ENCODE measurements at places on chromosomes 3 and 15. TPM values are rescaled to one million over a fixed set of nuclear protein-coding genes. Genes with fewer than 3 reads are reported as not detected.

- no peak overlapping the region for H3K4me3 ChIP-seq
- DNase-seq = no peak
- H3K27ac ChIP-seq = no peak overlapping the region
- H3K36me3 ChIP-seq = peaks cover 1% of the 10 kb centered on the region
- no peaks in the 10 kb centered on the region for H3K27me3 ChIP-seq
- H3K4me1 ChIP-seq = no peaks in the 10 kb centered on the region
Measured at GRCh38 chr3:189690672-189691071, 59.5 kb downstream of the TP63 start.

- H3K27me3 ChIP-seq = peaks cover 11% of the 10 kb centered on the region
- H3K36me3 ChIP-seq = no peaks in the 10 kb centered on the region
- H3K4me1 ChIP-seq = no peaks in the 10 kb centered on the region
Measured at GRCh38 chr15:61841466-61841865, 218.8 kb downstream of the VPS13C start.

- peaks cover 10% of the 10 kb centered on the region for H3K36me3 ChIP-seq
- DNase-seq = no peak
- peaks cover 18% of the 10 kb centered on the region for H3K4me1 ChIP-seq
Measured at GRCh38 chr15:99268431-99268830, 17.1 kb downstream of the LRRC28 start.

DNA sequence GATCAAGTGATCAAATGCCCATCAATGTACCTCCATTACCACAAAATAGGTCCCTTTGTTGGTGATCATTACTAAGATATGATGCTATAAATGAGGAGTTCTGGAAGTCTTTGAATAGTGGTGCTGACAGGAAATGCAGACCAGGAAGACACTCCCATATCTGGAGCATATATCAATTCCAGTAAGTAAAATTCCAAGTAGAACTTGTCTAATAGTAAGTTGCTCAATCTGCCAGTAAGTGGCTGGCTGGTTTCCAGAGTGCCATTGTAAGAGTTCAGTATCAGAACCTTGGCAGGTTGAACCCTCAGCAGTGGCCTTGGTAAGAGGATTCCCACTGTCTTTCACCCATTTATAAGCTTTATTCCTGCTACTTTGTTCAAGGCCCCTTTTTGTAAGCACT lies 379.9 kb upstream of the RBMS3 start:
- DNase-seq = no peak
- H3K4me1 ChIP-seq = no peaks in the 10 kb centered on the region
- no peaks in the 10 kb centered on the region for H3K36me3 ChIP-seq
- H3K27me3 ChIP-seq = no peaks in the 10 kb centered on the region

- DNase-seq = no peak
- no peaks in the 10 kb centered on the region for H3K36me3 ChIP-seq
- H3K27me3 ChIP-seq = peaks cover 11% of the 10 kb centered on the region
- no peak overlapping the region for H3K27ac ChIP-seq
- H3K4me3 ChIP-seq = no peak overlapping the region
Measured at GRCh38 chr3:139319428-139320402, 24.1 kb upstream of the MRPS22 start.

- no peaks in the 10 kb centered on the region for H3K27me3 ChIP-seq
- DNase-seq = no peak
- H3K36me3 ChIP-seq = no peaks in the 10 kb centered on the region
- no peak overlapping the region for H3K4me3 ChIP-seq
Measured at GRCh38 chr3:148439254-148439822, 258.4 kb upstream of the AGTR1 start.

DNA sequence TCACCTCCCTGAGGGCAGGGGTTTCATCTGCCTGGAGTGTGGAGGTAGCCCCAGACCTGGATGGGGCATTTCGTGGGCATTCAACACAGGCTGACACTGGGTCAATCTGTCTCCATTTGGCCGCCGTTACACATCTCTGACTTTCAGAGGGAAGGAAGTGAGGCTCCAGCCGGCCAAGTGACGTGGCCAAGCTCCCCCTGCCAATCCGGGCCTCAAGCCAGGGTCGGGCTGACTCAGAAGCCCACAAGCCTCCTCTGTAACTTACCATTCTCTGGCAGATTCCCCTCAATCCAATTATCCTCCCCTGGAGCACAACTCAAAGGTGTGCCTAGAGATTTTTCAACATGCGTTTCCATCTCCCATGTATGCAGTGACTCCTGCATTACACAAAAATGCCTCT lies 227.6 kb downstream of the KLF13 start:
- H3K4me1 ChIP-seq = no peaks in the 10 kb centered on the region
- DNase-seq = no peak
- H3K36me3 ChIP-seq = no peaks in the 10 kb centered on the region
- no peak overlapping the region for H3K4me3 ChIP-seq
- no peaks in the 10 kb centered on the region for H3K27me3 ChIP-seq

GRCh38 chr3:116331380-116331779 lies 113.9 kb downstream of the LSAMP start:
- no peaks in the 10 kb centered on the region for H3K36me3 ChIP-seq
- DNase-seq = no peak
- no peaks in the 10 kb centered on the region for H3K27me3 ChIP-seq
- H3K4me1 ChIP-seq = no peaks in the 10 kb centered on the region
- H3K27ac ChIP-seq = no peak overlapping the region

DNA sequence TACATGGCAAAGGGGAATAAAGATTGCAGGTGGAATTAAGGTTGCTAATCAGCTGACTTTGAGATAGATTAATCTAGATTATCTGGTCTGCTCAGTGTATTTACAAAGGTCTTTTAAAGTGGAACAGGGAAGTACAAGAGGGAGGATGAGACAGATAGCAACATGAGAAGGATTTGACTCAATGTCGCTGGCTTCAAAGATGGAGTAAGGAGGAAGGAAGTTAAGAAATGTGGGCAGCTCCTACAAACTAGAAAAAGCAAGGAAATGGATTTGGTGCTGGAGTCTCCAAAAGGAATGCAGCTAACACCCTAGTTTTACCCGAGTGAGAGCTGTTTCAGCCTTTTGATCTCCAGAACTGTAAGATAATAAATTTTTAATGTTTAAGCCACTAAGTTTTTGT lies 180.7 kb upstream of the TTC14 start:
- DNase-seq = no peak
- no peaks in the 10 kb centered on the region for H3K27me3 ChIP-seq
- H3K36me3 ChIP-seq = no peaks in the 10 kb centered on the region

- no peak overlapping the region for H3K27ac ChIP-seq
- no peak for DNase-seq
- no peaks in the 10 kb centered on the region for H3K36me3 ChIP-seq
- H3K27me3 ChIP-seq = peaks cover 9% of the 10 kb centered on the region
Measured at GRCh38 chr15:76070921-76071635, 11.3 kb downstream of the TMEM266 start.

DNA sequence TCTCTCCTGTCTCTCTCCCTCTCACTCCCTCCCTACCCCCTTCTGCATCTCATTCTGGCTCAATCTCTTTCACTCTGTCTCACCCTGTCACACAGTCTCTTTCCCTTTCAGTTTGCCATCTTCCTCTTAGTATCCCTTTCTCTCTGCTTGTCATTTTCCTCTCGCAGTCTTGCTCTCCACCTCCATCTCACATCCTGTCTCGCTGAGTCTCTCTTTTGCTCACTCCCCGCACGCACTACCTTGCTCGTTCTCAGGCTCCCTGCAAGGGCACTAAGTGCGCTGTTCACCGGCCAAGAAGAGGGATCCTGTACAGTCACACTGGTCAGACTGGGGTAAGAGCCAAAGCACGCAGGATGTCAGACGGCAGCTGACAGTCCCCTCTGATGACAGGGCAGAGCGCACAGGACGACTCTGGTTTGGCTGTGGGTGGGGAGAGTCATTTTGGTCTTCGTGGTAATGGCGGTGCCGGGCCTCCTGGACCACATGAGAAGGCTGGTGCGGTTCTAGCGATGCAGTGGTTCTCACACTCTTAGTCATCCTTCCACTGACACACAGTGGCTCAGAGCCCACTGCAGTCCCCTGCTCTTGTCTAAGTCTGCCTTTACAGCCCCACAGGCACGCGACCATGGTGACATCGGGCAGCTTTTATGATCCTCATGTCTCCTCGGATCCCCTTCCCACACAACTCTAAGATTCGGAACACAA lies 356.8 kb downstream of the FOXP1 start:
- H3K4me1 ChIP-seq = peaks cover 44% of the 10 kb centered on the region
- peak overlapping the region; percentile 95 for H3K27ac ChIP-seq
- H3K4me3 ChIP-seq = peak overlapping the region; percentile 72
- peak; percentile 85 for DNase-seq
- H3K27me3 ChIP-seq = peaks cover 17% of the 10 kb centered on the region

- H3K36me3 ChIP-seq = no peaks in the 10 kb centered on the region
- no peak overlapping the region for H3K4me3 ChIP-seq
- DNase-seq = no peak
- no peak overlapping the region for H3K27ac ChIP-seq
Measured at GRCh38 chr15:39239562-39239961, 341.3 kb upstream of the THBS1 start.

The CGGBP1 gene
- total RNA-seq = 108 TPM

GRCh38 chr15:29066838-29067237 lies 181.1 kb downstream of the APBA2 start:
- no peak for DNase-seq
- H3K36me3 ChIP-seq = peaks cover 2% of the 10 kb centered on the region
- H3K27me3 ChIP-seq = no peaks in the 10 kb centered on the region
- H3K27ac ChIP-seq = no peak overlapping the region
- no peaks in the 10 kb centered on the region for H3K4me1 ChIP-seq

- no peaks in the 10 kb centered on the region for H3K36me3 ChIP-seq
- H3K27me3 ChIP-seq = peaks cover 6% of the 10 kb centered on the region
- H3K4me3 ChIP-seq = no peak overlapping the region
- DNase-seq = no peak
- H3K27ac ChIP-seq = no peak overlapping the region
Measured at GRCh38 chr3:169400874-169401273, 262.6 kb downstream of the MECOM start.

DNA sequence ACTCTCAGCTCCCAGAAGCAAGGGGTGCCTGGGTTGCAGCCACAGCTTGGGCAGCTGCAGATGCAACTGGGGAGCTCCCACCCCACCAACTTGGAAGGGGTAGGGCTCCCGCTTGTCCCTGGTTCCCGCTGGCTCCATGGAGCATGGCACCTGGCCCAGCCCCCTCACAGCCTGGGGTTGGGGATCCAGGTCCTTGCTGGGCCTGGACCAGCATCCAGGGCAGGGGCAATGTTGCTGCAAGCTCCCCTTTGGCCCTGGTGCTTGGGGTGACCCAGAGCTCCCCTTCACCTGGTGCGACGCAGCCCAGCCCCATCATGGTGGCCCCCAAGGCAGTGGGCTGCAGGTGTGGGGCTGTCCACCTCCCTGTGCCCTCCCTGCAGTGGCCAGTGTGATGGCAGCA lies 99.6 kb upstream of the FRMD4B start:
- no peak overlapping the region for H3K27ac ChIP-seq
- H3K36me3 ChIP-seq = no peaks in the 10 kb centered on the region
- DNase-seq = no peak
- H3K27me3 ChIP-seq = peaks cover 1% of the 10 kb centered on the region
- no peaks in the 10 kb centered on the region for H3K4me1 ChIP-seq
- H3K4me3 ChIP-seq = no peak overlapping the region

- H3K36me3 ChIP-seq = no peaks in the 10 kb centered on the region
- no peak overlapping the region for H3K27ac ChIP-seq
- no peak for DNase-seq
- H3K4me3 ChIP-seq = no peak overlapping the region
- H3K4me1 ChIP-seq = no peaks in the 10 kb centered on the region
Measured at GRCh38 chr15:95024351-95024750, 793.0 kb downstream of the MCTP2 start.

- no peaks in the 10 kb centered on the region for H3K36me3 ChIP-seq
- H3K4me1 ChIP-seq = no peaks in the 10 kb centered on the region
- no peak for DNase-seq
- no peaks in the 10 kb centered on the region for H3K27me3 ChIP-seq
- no peak overlapping the region for H3K27ac ChIP-seq
- H3K4me3 ChIP-seq = no peak overlapping the region
Measured at GRCh38 chr3:126955004-126955790, 27.7 kb upstream of the PLXNA1 start.

DNA sequence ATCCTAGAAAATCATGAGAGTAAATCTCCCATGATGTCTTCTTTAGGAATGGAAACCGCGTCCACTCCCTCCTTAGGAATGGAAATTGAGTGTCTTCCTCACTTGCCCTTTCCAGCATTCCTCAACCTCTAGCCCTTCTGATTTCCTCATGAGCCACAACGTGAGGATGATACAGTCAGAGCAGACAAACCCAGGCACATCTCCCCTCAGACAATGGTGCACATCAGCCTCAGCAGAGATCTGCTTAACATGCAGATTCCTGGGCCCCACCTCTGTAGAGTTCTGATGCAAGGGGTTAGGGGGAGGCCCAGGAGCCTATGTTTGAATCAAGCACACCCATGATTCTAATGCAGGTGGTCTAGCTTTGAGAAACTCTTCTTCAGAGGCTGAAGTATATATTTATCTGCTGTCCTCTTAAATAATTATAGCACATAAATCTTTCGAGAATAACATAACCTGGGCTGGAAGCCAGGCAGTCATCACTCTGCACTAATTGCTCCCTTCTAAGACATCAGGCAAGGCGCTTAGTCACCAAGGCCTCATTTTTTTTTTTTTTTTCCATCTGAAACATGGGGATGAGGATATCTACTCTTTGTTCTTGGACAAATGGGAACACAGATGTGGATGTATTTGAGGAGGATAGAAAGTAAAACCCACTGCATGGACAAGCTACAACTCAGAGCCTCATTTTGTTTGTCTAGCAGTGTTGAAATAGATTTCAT lies 81.7 kb downstream of the PRICKLE2 start:
- no peaks in the 10 kb centered on the region for H3K27me3 ChIP-seq
- H3K27ac ChIP-seq = no peak overlapping the region
- H3K36me3 ChIP-seq = no peaks in the 10 kb centered on the region
- no peak overlapping the region for H3K4me3 ChIP-seq
- DNase-seq = no peak

The C2CD4A gene
- total RNA-seq = not detected

All from activated CD4-positive, alpha-beta T cell treated with anti-CD3 and anti-CD28 coated beads, Interleukin-2, amount 10 ng/mL, durations not matched to agents 7 days and 5 days (primary cell).